ENCODE measurements at places on chromosomes 5 and 9. TPM values are rescaled to one million over a fixed set of nuclear protein-coding genes. Genes with fewer than 3 reads are reported as not detected.

DNA sequence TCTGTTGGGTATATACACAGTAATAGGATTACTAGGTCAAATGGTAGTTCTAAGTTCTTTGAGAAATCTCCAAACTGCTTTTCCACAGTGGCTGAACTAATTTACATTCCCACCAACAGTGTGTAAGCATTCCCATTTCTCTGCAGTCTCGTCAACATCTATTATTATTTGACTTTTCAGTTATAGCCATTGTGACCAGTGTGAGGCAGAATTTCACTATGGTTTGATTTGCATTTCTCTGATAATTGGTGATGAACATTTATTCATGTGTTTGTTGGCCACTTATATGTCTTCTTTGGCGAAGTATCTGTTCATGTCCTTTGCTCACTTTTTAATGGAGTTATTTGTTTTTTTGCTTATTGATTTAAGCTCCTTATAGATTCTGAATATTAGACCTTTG lies 596.2 kb upstream of the DAB2 start:
- no peaks in the 10 kb centered on the region for H3K4me1 ChIP-seq
- H3K36me3 ChIP-seq, result no peaks in the 10 kb centered on the region
- no peak overlapping the region for H3K27ac ChIP-seq
- no peak for DNase-seq

- no peak overlapping the region for H3K4me3 ChIP-seq
- DNase-seq, result peak; percentile 69
Observed at GRCh38 chr9:87336407-87336806, 161.3 kb upstream of the DAPK1 start.

DNA sequence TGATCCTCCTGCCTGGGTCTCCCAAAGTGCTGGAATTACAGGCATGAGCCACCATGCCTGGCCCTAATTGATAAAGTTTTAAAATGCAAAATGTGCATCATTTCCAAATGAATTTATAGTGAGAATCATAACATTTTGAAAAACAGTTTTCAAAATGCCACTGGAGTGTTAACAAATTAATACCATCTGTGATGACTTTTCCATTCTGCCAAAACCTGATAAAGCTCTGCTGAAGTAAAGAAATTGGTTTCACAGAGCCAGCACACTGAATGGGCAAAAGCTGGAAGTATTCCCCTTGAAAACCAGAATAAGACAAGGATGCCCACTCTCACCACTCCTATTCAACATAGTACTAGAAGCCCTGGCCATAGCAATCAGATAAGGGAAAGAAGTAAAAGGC lies 89.6 kb downstream of the MUSK start:
- no peak overlapping the region for H3K4me3 ChIP-seq
- H3K4me1 ChIP-seq, result peaks cover 20% of the 10 kb centered on the region
- no peak for DNase-seq

The NIPAL4 gene
- total RNA-seq, result not detected

- H3K4me3 ChIP-seq, result no peak overlapping the region
- DNase-seq, result no peak
- no peaks in the 10 kb centered on the region for H3K27me3 ChIP-seq
- H3K4me1 ChIP-seq, result no peaks in the 10 kb centered on the region
- no peak overlapping the region for H3K27ac ChIP-seq
Observed at GRCh38 chr9:9563817-9564216, 1049.0 kb downstream of the PTPRD start.

DNA sequence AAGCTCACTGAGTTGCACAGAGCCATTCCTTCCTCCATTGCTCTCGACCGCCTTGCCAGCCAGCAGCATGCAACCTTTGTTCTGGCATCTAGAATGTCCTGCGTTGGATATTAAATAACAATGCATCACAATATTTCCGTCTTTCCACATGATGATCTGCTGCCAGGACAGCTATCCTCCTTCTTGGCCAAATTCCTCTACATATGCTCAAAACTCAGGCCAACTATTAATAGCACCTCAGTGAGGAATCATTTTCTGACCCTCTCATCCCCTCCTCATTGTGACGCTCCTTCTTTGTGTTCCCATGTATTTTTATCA lies 128.6 kb downstream of the MYO10 start:
- no peak overlapping the region for H3K4me3 ChIP-seq
- DNase-seq, result no peak
- no peaks in the 10 kb centered on the region for H3K36me3 ChIP-seq
- H3K4me1 ChIP-seq, result peaks cover 39% of the 10 kb centered on the region

GRCh38 chr5:88092958-88093605 lies 175.6 kb downstream of the TMEM161B start:
- DNase-seq, result no peak
- H3K4me3 ChIP-seq, result no peak overlapping the region
- no peaks in the 10 kb centered on the region for H3K36me3 ChIP-seq
- H3K27me3 ChIP-seq, result no peaks in the 10 kb centered on the region

The NRG2 gene
- total RNA-seq, result not detected

The BARHL1 gene
- total RNA-seq, result not detected

GRCh38 chr9:4335631-4336030 lies 35.8 kb upstream of the GLIS3 start:
- H3K36me3 ChIP-seq, result no peaks in the 10 kb centered on the region
- no peak for DNase-seq
- no peaks in the 10 kb centered on the region for H3K4me1 ChIP-seq
- H3K27ac ChIP-seq, result no peak overlapping the region
- no peak overlapping the region for H3K4me3 ChIP-seq

The INSYN2B gene
- 43.2 TPM for total RNA-seq

DNA sequence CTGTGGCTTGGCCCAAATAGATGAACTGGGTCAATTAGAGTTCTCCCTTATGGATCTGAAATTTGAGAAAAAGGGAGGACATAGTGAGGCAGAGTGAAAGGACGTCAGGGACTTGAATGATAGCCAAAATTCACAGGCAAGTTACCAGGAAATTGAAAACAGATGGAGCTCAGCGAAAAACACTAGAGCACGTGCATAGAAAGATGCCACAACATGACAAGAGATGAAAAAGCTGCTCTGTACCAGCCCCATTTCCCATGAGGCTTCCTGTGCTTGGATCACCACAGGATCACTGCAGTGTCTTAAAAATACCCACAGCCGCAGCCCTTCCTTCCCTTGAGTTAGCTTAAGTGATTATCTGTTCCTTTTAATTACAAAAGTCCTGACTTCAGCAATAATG lies 39.0 kb upstream of the HOMER1 start:
- no peak overlapping the region for H3K4me3 ChIP-seq
- no peaks in the 10 kb centered on the region for H3K27me3 ChIP-seq
- H3K36me3 ChIP-seq, result no peaks in the 10 kb centered on the region
- no peak overlapping the region for H3K27ac ChIP-seq
- H3K4me1 ChIP-seq, result no peaks in the 10 kb centered on the region
- DNase-seq, result peak; percentile 54

The CATSPER3 gene
- 0.11 TPM for total RNA-seq

GRCh38 chr5:108216890-108217289 lies 165.0 kb downstream of the FBXL17 start:
- H3K4me1 ChIP-seq, result no peaks in the 10 kb centered on the region
- no peak overlapping the region for H3K27ac ChIP-seq
- H3K36me3 ChIP-seq, result no peaks in the 10 kb centered on the region
- H3K27me3 ChIP-seq, result no peaks in the 10 kb centered on the region

The MARCOL gene
- total RNA-seq, result not detected

The DBN1 gene
- 224 TPM for total RNA-seq

DNA sequence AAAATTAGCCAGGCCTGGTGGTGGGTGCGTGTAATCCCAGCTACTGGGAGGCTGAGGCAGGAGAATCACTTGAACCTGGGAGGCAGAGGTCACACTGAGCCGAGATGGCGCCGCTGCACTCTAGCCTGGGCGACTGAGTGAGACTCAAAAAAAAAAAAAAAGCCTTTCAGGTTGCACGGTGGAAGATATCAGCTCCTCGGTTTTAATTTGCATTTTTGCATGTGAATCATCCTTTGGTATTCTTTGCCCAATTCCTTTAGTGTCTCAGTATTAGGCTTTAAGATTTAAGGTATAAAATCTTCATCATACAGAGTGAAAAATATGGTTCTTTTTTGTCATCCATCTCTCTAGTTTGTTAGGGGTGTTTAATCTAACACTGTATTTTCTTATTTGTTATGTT lies 173.6 kb upstream of the S1PR3 start:
- peaks cover 54% of the 10 kb centered on the region for H3K4me1 ChIP-seq
- no peaks in the 10 kb centered on the region for H3K36me3 ChIP-seq
- no peak overlapping the region for H3K4me3 ChIP-seq
- H3K27me3 ChIP-seq, result no peaks in the 10 kb centered on the region
- H3K27ac ChIP-seq, result no peak overlapping the region

The TTC23L gene
- total RNA-seq, result not detected

The SLC6A18 gene
- not detected for total RNA-seq

DNA sequence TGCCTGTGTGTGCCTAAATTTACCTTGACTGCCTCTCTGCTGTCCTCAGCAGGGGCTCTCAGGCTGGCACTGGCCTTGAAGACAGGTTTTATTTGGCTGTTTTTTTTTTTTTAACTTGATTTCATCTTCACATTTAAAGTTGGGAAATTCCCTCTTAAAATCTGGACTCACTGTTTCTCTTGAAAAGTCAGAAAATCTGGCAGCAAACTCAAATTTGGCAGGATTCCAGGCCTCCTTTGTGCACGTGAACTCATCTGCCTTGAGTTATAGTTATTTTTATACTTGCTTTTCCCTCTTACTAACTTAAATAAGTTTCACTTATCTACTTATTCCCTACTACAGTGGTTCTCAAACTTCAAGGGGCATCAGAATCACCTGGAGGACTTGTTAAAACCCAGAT lies 118.4 kb upstream of the MAP3K1 start:
- H3K4me3 ChIP-seq, result no peak overlapping the region
- no peak overlapping the region for H3K27ac ChIP-seq
- H3K36me3 ChIP-seq, result no peaks in the 10 kb centered on the region
- DNase-seq, result peak; percentile 15
- H3K4me1 ChIP-seq, result no peaks in the 10 kb centered on the region

The MEIKIN gene
- total RNA-seq, result not detected

DNA sequence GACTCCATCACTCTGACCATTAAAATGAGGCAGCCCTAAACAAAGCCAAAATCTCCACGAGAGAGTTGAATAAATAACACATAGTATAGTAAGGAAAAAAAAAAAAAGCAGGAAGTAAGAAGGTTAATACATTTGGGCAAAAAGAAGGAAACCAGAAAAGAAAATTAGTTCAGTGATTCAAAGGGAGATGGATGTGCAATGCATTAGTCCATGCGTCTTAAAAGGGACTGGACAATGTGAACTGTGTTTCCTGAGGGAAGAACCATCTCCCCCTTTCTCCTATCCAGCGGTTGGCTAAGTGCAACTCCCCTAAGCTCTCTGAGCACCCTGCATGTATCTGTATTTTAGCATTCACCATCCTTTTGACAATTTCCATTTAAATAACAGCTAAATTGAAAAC lies 1.4 kb downstream of the ANKRA2 start:
- no peak overlapping the region for H3K27ac ChIP-seq
- H3K4me1 ChIP-seq, result peaks cover 33% of the 10 kb centered on the region
- H3K4me3 ChIP-seq, result peak overlapping the region; percentile 100
- DNase-seq, result peak; percentile 29
- no peaks in the 10 kb centered on the region for H3K27me3 ChIP-seq

GRCh38 chr5:179227580-179228311 lies 117.5 kb downstream of the ADAMTS2 start:
- H3K27ac ChIP-seq, result no peak overlapping the region
- DNase-seq, result no peak
- H3K36me3 ChIP-seq, result 0 out of 2 replicates have a peak, but pooled peaks cover 3% of the 10 kb centered on the region
- no peaks in the 10 kb centered on the region for H3K4me1 ChIP-seq
- H3K4me3 ChIP-seq, result no peak overlapping the region
- no peaks in the 10 kb centered on the region for H3K27me3 ChIP-seq

DNA sequence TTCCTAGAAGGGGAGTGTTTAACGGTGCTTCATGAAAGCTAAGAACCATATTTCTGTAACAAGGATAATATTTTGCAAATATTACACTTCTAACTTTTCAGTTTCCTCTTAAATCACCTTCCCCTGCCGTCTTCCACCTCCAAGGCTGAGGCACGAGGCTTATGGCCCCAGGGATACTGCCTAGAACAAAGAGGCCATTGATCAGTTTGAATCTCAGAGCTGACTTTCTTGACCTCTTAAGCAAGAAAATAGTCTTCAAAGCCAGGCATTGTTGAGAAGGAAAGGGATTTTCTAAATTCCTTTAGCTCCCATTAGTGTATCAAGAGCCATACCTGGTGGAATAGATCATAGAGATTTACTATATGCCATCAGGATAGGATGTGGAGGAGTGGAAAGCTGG lies 566.2 kb downstream of the BNC2 start:
- no peaks in the 10 kb centered on the region for H3K27me3 ChIP-seq
- H3K4me1 ChIP-seq, result no peaks in the 10 kb centered on the region
- no peak for DNase-seq
- H3K36me3 ChIP-seq, result no peaks in the 10 kb centered on the region
- H3K27ac ChIP-seq, result no peak overlapping the region

The AGXT2 gene
- not detected for total RNA-seq

DNA sequence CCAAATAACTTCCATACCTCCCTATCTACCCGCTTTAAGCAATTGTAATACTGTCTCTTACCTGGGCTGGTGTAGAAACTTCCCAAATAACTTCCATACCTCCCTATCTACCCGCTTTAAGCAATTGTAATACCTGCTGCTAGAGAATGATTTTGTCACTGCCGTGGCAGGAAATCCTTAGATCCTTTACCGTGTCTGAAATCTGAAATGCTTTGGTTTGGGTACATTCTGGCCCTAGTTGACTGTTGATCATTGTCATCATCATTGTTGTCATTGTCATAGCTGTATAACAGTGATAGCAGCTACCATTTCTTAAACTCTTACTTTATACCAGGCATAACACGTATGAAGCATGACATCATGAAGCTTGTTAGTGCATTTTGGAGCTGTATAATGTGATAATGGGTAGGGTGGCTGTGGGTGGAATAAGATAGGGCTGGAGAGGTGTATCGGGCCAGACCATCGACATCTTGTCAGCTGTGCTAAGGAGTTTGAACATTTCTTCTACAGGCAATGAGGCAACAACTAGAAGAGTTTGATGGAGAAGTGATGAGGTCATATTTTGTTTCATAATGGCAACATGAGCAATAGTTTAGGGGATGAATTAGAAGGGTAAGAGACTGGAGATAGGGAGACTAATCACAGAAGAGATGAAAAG lies 15.7 kb downstream of the PIP5K1B start:
- H3K36me3 ChIP-seq, result no peaks in the 10 kb centered on the region
- H3K4me1 ChIP-seq, result no peaks in the 10 kb centered on the region
- no peak overlapping the region for H3K4me3 ChIP-seq
- no peaks in the 10 kb centered on the region for H3K27me3 ChIP-seq

The PRUNE2 gene
- total RNA-seq, result 6.8 TPM

- H3K27ac ChIP-seq, result no peak overlapping the region
- no peak overlapping the region for H3K4me3 ChIP-seq
- no peaks in the 10 kb centered on the region for H3K36me3 ChIP-seq
- H3K4me1 ChIP-seq, result peaks cover 18% of the 10 kb centered on the region
Observed at GRCh38 chr5:35803191-35803651, 53.5 kb upstream of the IL7R start.

GRCh38 chr9:7704543-7704942 lies 95.0 kb downstream of the DMAC1 start:
- no peaks in the 10 kb centered on the region for H3K27me3 ChIP-seq
- H3K27ac ChIP-seq, result no peak overlapping the region
- H3K36me3 ChIP-seq, result no peaks in the 10 kb centered on the region
- H3K4me1 ChIP-seq, result no peaks in the 10 kb centered on the region
- no peak for DNase-seq

Measured in GM23248 (cell line).